Omental fat pad (tissue), 4 donors: ENCODE measurements at places on chromosomes 6 and 20. TPM values are rescaled to one million over a fixed set of nuclear protein-coding genes. Genes with fewer than 3 reads are reported as not detected.

DNA sequence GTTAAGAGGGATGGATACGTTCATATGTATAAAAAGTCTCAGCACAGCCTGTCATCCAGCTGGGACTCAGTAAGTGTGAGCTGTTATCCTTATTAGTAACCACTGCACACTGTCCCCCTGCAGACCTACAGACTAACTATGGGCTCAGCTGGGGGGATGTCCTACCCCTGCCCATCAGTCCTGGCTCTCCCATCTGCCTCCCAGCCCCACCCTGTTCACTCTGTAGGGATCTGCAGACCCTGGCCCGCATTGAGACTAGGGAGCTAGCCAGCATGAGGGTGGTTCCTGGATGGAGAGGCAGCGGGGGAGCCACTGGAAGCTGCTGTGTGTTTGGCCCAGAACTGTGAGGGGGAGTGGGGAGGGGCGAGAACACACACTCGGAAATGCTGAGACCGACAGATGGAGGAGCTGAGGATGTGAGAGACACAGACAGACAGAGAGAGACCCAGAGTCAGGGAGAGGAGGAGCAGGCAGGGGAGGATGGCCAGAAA lies 17.1 kb downstream of the XKR7 start:
- DNase-seq: no peak

Gene C6orf58
- total RNA-seq: not detected

GRCh38 chr6:157014871-157015270 lies 237.7 kb downstream of the ARID1B start:
- no peak for DNase-seq

Gene OR2H1
- total RNA-seq: not detected

Gene TXLNB
- total RNA-seq: 1.0 TPM

Gene TNFRSF6B
- total RNA-seq: 13.6 TPM

Gene IL17F
- total RNA-seq: not detected

DNA sequence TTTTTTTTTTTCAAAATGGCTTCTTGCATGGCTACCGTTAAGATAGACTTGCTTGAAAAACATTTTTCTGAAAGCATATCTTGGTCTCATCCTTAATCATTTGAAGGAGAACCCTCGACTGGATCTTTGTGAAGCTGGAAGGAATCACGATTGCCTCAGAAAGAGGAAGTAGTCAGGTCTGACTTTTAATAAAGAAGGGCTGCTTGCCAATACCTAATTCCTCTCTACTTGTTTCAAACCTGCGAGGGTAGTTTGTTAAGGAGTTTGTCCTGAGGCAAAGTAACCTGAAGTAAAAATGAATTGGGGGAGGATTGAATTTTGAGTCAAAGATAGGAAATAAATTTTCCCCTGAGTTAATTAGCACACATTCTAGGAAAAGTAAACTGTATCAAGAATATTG lies 288.1 kb upstream of the MAP3K7 start:
- DNase-seq: no peak

Gene SLC2A10
- 28.5 TPM for total RNA-seq

- no peak for DNase-seq
These were observed 66.1 kb upstream of the NOX3 start for GRCh38 chr6:155521719-155522118.

- no peak for DNase-seq
These were observed 11.7 kb downstream of the MMP24 start for GRCh38 chr20:35238170-35238569.

- DNase-seq: no peak
These were observed 263.2 kb upstream of the NT5E start for GRCh38 chr6:85186546-85187175.

GRCh38 chr20:53445932-53446331 lies 147.7 kb downstream of the ZNF217 start:
- DNase-seq: no peak

GRCh38 chr6:119542037-119542436 lies 192.5 kb upstream of the MAN1A1 start:
- no peak for DNase-seq

DNA sequence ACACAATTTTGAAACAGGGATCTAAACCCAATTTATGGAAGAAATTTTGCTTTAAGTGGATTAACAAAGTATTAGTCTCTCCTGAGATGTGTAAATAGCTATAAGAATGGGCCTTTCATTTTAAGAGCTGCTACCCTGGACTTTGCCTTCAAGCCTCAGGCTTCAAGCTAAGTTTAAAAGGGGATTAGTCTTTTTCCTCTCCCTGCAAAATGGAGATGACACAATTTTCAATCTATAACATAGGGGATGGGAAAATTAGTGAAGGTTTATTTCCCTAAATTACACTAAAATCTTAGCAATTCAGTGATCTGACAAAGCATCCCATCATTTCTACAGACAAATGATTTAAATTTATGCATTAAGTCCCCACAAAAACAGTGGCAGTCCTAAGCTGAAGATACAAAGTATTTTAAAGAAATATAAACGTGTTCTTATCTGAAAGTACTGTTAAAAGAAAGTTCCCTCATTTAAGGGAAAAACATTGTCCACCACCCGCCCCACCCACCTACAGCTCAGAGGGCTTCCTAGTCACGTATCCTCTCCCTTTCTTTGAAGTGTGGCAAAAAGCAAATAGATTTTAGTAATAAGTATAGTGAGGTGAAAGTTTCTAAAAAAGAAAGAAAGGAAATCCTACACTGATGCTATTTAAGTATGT lies 14.5 kb downstream of the ARHGAP18 start:
- DNase-seq: no peak

DNA sequence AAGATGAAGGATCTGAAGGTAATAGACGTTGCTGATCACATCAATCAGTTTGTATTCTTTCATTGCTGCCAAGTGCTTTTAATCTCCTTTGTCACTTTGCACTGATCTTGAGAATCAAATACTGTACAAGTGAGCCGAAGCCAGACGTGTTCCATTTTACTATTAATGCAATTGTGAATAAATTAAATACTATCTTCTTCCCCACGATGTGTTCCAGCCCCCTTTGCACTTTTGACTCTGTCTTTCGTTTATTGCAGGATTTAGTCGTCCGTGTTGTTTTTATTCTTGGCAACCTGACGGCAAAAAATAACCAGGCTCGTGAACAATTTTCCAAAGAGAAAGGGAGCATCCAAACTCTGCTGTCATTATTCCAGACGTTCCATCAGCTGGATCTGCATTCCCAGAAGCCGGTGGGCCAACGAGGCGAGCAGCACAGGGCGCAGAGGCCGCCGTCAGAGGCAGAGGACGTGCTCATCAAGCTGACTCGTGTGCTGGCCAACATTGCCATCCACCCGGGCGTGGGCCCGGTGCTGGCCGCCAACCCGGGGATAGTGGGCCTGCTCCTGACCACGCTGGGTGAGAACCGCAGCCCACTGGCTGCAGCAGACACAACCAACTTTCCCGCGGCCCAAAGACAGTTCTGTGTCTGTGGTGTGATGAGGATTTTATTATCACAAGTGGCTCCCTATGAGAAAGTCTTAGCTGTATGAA lies 104.7 kb downstream of the ARMC2 start:
- no peak for DNase-seq

DNA sequence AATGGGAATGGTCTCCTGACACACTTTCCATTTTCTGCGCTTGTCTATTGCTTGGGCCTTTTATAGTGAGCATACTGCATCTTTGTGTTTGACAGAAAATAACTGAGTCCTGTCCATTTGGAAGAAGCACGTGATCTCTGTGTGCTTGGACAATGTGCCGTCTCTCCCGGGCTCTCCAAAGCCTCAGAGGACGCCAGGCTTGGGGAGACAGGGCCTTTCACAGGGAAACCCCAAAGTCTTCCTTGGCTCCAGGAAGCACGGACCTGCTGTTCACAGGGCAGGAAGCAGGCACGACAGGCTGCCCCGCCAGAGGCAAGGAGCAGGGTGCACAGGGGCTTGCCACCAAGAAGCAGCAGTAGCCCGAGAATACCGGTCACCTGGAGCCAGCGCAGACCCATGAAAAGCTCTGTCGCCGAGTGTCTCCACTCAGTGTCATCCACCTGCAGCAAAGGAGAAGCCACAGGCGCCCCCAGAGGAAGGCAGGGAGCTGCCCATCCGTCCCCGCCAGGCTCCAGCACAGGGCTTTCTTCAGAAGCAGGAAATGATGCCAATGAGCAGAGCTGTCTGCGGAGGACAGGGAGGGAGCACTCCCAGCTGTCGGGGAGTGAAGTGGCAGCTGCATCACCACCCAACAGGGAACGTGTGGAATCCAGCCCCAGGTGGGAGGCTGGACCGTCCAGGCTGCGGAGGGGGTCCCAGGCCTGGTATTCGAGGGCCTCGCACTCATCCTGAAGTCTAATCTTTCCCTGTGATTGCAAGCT lies 135.1 kb downstream of the AGPAT4 start:
- DNase-seq: no peak
